Stimulated activated CD4-positive, alpha-beta T cell treated with anti-CD3 and anti-CD28 coated beads, Interleukin-4, amount 100 ng/mL, for 24 hours (primary cell): ENCODE measurements at places on chromosomes 12 and 14.

DNA sequence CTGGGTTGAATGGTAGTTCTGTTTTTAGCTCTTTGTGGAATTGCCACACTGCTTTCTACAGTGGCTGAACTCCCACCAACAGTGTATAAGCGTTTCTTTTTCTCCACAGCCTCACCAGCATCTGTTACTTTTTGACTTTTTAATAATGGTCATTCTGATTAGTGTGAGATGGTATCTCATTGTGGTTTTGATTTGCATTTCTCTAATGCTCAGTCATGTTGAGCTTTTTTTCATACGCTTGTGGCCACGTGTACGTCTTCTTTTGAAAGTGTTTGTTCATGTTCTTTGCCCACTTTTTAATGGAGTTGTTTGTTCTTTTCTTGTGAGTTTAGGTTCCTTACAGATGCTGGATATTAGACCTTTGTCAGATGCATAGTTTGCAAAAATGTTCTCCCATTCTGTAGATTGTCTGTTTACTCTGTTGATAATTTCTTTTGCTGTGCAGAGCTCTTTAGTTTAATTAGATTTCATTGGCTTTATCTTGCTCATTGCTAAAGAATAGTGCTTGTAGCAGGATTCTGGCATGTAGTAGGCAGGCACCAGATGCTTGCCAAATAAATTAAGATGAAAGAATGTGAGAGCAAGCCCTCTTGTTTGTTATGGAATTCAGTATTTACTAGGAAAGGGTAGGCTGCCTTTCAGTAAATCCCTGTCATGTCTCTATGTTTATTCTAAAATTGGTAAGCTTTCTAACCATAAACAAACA is 86.8 kb downstream of the PDE3A start:
- DNase-seq, result no peak

DNA sequence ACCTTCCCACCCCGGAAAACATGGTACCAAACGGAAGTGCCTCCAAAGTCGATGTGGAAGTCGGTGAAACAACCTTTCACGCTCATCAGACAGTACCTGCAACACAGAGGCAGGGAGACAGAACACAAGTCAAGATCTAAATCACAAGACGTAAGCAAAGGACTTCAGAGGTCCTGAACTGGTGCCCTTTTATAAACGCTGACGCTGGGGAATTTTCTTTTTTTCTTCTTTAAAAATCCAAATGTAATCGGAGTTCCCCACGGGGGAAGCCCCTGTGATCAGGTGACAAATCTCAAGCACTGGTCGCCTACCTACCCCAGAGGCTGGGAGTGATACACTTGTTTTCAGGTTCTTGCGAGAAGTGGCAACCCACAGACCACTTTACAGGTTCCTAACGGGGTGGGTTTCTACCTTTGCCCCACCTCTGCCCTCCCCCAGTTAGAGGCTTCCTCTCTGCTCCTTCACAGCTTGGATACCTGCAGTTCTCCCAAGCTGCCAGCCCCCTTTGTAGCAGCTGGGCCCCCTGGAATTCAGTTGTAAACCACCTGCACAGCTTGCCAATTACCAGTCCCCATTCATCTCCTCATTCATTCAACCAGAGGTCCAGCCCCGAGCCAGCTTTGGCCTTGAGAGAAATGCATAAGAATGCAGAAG is 46.2 kb downstream of the KDM2B start:
- peak; percentile 75 for DNase-seq

DNA sequence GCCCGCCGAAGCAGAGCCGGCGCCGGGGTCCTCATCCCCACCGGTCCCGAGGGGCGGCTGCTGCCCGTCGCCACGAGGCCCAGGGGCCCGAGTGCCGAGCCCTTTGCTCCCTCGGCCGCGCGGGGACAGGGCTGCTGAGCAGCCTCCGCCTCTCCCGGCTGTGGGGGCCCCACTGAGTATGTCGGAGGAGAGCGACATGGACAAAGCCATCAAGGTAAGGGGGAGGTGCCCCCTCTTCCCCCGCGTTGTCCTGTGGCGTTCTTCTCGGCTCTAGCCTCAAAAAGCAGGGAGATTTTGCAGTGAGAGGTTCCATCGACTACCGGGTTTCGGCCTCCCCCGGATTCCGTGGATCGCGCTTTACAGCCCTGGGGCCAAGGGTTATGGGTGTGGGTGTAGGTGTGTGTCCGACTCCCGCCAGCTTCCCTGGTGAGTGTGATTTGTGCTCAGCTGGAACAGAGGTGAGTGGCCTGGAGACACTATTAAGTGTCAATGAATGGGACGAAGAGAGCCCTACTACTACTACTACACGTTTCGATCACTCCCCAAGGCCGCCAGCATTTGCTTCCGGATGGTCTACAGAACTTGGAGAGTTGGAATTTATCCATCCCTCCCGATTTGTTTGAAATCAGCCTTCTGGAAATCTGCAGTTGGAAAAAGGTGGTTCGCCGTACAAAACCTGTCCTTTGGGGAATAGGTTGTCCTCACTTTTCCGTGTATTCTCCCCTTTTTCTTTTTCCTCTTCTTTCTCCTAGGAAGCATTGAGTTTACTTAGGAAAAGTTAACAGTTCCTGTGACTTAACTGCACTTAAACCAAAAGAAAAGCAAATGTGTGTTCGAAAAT is 748 bp downstream of the MAPKAPK5 start:
- peak; percentile 45 for DNase-seq

GRCh38 chr14:33464254-33464962 is 486.5 kb downstream of the EGLN3 start:
- no peak for DNase-seq

DNA sequence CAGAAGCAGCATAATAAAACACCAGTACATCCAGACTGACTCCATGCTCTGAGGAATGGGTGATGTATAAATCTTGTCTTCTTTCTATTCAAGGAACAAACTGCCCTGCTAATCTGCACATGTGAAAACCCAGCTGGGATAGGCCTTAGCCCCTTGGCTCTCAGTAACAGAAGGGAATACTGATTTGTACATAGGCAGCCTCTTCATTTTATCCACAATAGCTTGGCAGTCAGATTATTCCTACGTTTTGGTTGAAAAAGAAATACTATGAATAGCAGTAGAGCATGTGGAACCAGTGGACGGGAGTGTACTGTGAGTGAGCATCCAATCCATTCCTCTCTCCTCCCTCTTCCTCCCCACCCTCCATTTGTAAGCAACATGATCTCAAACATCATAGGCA is 113.5 kb upstream of the ARHGAP5 start:
- no peak for DNase-seq

DNA sequence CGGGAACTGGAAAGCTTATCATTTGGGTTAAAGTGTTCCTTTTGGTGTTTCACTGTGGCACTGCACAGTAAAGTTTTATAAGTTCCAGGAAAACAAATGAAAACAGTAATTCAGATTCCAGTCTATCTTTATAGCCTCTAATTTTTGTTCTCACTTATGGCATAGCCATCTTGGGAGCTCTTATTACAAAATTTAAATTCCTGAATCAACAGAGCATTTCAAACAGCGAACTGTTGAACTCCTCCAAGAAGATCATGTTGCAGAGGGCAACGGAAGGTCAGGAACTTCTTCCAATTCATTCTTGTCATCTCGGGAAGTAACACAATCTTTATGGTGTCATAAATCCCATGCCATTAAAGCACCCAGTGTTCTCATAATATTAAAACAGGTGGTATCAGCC is 229.1 kb downstream of the KCNC2 start:
- no peak for DNase-seq

GRCh38 chr14:31025367-31026076 is at the start of gene AP4S1:
TSS of gene AP4S1 (plus strand) at chr14:31025649. CDS start at chr14:31066197, 40,548 bp downstream.
- peak; percentile 52 for DNase-seq

- no peak for DNase-seq
Observed at GRCh38 chr14:105171004-105171673, 2.6 kb upstream of the JAG2 start.

DNA sequence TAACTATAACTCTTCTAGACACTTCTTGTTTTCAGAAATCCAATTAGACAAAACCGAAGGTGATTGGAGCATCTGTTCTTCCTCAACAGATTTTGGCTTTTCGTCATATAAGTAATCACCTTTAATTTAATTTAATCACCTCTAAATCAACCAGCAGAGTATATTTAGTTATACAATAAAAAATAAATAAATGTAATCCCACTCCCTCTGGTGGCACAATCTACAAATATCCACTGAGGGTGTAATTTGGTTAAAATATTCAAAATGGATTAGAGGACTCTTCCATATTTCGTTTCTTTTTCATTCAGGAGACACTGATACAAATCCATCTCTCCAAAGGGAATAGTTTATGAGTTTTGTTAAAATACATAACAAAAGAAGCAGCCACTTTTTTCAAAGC is 18.3 kb upstream of the SLC35F4 start:
- DNase-seq, result no peak

DNA sequence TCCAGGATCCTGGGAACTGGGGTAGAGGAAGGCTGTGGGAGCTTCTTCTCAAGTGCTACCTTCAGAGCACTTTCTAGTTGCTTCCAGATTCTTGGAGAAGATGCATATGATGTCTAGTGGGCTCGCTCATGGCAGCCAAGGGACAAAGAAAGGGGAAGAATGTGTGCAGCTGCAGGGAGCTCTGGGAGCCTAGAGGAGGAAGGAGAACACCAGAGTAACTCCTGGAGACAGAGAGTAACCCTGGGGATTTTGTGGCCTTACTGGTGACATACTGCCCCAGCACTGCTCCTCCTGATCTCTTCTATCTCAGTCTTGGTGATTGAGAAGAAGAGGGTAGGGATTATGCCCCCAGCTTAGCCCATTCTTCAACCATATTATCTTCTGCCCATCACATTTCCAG is 10.3 kb upstream of the SP7 start:
- no peak for DNase-seq

DNA sequence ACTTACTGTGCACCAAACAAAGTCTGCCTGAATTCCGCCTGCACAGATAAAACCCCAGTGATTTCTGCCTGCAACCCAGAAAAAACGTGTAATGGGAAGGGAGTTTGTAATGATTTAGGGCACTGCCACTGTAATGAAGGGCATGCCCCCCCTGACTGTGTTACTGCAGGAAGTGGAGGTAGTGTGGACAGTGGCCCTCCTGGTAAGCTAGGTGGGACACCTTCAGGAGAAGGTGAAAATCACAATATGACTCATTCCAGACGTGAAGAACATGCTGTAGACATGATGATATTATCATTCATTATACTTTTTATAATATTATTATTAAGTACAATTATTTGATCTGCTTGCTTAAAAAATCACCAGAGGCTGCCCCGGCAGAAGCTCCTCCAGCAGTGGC is 59.2 kb downstream of the MAPKAPK5 start:
- no peak for DNase-seq
